ENCODE measurements at places on chromosomes 16 and 17.

- no peak for DNase-seq
Observed at GRCh38 chr16:70388006-70388680, 41.4 kb downstream of the DDX19A start.

GRCh38 chr16:75024594-75024993 is 25.8 kb downstream of the ZNRF1 start:
- no peak for DNase-seq

- DNase-seq, result no peak
Observed at GRCh38 chr17:71098071-71098470, 928.7 kb downstream of the KCNJ2 start.

DNA sequence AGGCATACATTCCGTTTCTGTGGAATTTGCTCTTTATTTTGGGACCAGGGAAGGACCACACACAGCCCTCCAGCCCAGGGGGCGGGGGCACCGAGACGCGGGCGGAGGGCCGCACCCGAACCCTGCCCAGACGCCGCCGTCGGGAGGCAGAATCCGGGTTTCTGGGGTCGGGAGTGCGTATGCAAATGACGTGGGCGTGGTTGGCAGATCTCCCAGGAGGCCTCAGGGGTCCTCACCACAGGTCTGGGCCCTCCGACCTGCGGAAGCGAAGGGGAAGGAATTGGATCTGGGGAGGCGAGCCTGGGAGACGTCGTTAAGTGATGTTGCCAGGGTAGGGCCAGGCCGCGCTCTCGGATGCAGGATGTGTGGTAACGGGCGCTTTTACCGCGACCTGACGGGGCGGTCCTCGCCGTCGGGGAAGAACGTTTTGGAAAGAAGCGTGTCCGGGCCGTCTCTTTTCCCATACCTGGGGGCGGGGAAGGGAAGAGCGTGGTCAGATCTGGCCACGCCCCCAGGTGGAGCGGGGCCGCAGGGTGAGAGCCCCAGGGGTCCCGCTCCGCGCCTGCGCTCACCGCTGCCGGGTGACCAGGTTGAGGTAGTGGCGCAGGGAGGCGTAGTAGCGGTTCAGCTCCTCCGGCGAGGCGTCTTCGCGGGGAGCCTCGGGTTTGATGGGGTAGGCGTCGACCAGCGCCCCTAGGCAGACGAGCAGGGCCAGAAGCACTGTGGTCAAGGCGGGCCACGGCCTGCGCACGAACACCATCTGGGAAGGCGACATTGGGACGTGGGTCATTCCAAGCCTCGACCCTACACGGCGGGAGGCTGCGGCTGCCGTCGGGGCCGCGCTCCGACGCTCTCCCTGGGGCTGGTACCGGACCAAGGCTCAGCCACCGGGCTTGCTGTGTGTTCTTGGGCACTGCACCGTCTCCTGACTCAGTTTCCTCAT is 745 bp downstream of the PYY start:
- peak; percentile 78 for DNase-seq

DNA sequence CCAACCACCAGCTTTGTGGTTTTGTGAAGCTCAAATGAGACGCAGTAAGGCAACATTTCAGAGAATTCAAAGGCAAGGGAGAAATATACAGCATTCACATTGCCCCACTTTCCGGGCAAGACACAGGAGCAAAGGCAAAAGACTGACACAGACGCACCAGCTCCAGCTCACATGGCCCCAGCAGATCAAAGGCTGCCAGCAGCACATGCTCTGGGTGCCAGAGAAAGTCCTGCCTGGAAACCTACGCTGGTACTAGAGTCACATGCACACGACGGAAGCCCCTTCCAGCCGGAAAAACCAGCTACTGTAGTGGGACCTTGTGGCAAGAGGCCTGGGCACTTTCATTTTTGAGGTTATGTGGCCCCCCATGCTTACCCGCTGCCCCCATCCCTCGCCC is 50.1 kb downstream of the GTF3C1 start:
- no peak for DNase-seq

- no peak for DNase-seq
Observed at GRCh38 chr17:10579270-10579669, 29.8 kb upstream of the MYH2 start.

DNA sequence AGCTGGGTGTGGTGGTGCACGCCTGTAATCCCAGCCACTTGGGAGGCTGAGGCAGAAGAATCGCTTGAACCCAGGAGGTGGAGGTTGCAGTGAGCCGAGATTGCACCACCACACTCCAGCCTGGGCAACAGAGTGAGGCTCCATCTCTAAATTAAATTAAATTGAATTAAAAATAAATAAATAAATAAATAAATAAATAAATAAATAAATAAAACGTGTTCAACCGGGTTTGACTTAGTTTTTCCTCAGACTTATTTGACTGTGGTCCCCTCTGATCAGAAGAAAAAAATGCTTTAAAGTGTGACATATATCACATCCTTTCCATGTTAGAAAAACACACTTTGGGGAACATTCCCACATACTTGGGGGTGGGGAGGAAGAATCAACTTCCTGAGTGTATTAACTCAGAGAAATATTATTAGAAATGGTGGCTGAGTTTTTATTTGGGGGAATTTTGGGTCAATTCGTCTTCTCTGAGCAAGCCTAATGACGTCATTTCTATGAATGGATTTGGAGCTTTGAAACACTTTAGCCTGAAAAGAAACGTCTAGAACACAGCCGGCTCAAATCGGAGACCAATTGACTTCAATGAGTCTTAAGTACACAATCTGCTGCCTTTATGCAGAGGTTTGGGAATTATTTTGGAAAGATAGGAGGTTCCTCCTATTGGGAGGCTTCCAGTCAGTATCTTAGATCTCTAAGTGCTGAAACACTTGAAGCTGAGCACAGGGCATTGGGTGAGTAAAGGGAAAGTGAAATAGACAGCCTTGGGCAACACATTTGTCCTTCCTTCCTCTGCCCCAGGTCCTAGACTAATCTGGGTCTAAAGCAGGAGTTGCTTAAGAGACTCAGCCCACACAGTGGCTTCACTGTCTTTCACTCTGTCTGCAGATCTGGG is 132.6 kb downstream of the PITPNC1 start:
- DNase-seq, result no peak

DNA sequence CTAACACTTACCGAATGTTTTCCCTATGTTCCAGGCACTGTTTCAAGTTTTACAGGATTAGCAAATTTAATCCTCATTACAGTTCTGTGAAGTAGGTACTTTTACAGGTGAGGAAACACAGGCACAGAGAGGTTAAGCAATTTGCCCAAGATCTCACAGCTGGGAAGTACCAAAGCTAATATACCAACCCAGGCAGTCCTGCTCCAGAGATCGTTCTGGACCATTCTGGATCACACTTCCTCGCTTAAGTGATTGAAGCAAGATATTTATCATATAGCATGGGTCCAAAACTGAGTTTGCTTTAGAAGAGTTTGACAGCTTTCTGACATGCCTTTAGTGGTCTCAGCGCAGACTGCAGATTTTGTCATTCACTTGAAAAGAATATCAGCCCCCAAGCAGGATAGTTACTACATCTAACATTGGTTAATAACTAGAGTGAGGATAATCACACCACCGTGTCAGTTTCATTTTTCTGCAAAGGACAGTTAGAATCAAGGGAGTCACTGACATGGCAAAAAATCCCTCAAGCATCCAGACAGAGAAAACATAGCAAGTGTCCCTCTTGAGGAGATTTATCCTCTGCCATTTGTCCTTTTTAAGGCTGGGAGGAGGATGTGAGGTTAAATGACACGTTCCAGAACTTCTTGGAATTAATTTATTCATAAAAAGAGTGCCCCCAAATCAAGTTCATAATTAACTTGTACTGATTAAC is 5.1 kb downstream of the HS3ST3B1 start:
- no peak for DNase-seq

- DNase-seq, result peak; percentile 43
Observed at GRCh38 chr16:81723098-81723723, 55.9 kb upstream of the PLCG2 start.

- DNase-seq, result no peak
Observed at GRCh38 chr16:50004239-50004638, 20.8 kb upstream of the CNEP1R1 start.

DNA sequence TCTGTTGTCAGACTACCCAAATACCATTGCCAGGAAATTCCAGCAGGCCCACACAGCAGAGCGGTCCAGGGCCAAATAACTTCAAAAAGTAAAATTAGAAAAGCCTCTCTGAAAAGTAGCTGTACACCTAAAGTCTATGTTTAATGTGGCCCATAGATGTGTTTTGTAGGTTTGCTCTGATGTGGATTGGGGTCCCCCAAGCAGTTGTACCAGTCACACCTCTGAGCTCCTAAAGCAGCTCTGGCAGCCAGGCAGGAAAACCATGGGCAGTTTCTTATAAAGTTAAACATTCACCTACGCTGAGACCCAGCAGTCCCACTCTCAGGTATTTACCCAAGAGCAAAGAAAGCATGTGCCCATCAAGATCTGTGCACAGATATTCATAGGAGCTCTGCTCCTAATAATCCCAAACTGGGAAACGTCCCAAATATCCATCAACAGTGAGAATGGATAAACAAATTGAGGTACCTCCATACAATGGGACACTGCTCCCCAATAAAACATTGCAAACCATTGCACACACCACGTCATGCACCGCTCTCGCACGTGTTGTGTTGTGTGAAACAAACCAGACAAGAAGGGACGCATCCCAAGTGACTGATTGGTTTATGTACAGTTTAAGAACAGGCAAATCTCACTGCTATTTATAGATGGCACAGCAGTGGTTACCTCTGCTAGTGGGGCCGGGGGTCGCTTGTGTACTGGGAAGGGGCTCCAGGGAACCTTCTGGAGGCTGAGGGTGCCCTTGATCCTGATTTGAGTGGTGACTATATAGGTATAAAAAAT is 15.8 kb upstream of the PRM1 start:
- no peak for DNase-seq

DNA sequence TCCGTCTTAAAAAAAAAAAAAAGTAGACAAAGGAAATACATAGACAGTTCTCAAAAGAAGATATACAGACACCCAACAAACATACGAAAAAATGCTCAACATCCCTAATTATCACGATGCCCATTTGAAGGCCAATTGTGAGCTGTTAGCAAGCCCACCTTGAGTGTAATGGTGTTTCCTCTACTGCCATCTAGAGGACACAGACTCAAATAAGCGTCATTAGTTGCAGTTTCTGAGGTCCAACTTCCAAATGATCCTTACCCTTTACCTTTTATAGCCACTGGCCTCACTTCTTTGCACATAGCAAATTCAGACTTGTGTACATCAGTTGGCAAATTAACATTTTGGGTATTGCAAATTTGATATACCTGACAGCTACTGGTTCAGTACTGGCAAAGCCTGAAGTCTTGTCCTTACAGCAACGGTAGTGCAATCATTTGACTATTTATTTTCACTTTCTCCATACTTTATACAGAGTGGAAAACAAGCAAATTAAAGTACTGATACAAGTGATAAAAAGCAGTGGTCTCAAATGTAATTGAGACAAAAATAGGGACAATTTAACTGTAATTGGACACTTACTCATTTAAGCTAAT is 536.3 kb upstream of the EEF2KMT start:
- no peak for DNase-seq

DNA sequence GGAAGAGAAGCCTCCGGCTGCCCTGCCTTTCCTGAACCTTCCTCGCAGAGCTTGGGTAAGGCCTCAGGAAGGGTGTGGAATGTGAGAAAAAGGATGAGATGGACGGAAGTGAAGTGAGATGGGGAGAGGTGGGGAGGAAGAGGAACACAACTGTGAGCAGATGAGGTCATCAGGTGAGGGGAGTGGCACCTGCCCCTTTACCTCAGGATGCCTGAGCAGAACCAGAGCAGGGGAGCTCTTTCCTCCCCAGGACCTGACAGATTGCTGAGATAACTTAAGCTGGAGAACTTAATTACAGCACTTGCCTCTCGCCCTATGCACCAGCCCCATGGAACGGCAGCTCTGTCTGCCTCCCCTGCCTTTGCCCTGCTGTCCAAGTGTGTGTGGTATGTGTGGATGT is 29.8 kb downstream of the TMEM132E start:
- no peak for DNase-seq

- no peak for DNase-seq
Observed at GRCh38 chr16:1315081-1316032, 5.9 kb downstream of the UBE2I start.

- DNase-seq, result no peak
Observed at GRCh38 chr16:87352818-87353217, 30.8 kb downstream of the FBXO31 start.

DNA sequence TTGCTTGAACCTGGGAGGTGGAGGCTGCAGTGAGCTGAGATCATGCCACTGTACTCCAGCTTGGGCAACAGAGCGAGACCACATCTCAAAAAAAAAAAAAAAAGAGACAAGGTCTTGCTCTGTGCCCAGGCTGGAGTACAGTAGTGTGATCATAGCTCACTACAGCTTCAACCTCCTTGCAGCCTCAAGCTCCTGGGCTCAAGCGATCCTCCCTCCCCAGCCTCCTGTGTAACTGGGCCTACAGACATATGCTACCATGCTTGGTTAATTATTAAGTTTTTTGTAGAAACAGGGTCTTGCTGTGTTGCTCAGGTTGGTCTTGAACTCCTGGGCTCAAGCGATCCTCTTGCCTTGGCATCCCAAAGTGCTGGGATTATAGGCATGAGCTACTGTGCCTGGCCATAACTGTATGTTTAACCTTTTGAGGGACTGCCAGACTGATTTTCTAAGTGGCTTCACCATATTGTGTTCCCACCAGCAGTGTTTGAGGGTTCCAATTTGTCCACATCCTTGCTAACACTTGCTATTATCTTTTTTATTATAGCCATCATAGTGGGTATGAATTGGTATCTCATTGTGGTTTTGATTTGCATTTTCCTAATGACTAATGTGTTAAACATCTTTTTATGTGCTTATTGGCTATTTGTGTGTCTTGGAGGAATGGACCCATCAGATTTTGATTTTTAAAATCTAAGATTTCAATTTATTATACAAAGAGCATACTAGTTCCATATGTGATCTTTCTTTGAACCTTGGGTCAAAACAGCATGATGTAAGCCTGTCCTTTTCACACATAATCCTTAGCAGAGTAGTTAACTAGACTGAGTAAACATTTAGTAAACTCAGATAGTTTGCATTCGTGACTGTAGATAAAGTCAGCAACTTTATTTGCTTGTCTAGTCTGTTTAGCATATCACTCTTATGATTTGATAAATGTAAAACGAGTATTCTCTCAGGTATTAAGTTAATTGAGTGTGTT is 38.1 kb upstream of the KPNB1 start:
- DNase-seq, result no peak
